Foreskin keratinocyte (primary cell): ENCODE measurements at places on chromosomes 6 and 20. TPM values are rescaled to one million over a fixed set of nuclear protein-coding genes. Genes with fewer than 3 reads are reported as not detected.

DNA sequence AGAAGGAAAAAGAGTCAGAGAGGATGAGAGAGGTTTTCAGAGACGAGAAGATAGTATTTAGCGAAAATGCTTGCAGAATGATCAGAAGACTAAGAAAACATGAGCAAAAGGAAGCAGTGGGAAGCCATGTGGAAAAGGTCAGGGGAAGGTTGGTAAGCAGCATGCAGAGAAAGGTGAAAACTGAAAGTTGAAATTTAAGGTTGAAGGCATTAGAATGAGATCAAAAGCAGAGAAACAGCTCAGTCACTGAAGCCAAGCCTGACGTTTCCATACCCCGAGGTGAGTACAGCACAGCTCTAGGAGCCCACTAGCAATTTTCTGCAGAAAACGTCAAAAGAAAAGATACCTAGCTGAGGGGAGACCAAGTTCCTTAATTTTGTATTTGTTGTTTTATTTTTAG is 19.1 kb upstream of the TFB1M start:
- no peak for DNase-seq

- no peak for DNase-seq
These were observed 4.2 kb downstream of the TNFAIP3 start for GRCh38 chr6:137871291-137871690.

- no peak for DNase-seq
These were observed 38.8 kb downstream of the PPARD start for GRCh38 chr6:35381132-35381531.

The RNF217 gene
- total RNA-seq: 24.9 and 37.4 TPM in 2 replicates

GRCh38 chr20:62200491-62201172 is 17.8 kb downstream of the MTG2 start:
- no peak for DNase-seq

The SLC22A2 gene
- not detected in 2 replicates for total RNA-seq

GRCh38 chr6:34593701-34594100 is 37.6 kb upstream of the SPDEF start:
- no peak for DNase-seq

DNA sequence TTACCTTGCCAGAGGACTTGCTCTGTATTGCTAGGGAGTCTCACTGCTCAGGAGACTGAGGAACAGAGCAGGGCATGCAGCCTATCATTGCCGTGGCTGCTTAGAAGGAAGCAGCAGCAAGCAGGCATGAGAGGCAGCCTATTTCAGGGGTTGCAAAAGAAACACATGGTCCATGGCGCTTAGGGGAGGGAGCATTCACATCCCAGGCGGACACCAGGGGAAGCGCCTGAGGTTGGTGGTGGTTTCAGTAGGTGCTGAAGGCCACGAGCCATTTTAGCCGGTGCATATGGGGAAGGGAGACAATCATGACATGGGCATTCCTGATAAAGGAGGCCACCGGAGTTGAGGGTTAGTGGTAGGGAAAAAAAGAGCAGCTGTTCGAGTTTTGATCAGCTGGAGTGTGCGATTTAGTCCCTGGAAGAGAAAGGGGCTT is 20.9 kb downstream of the FARS2 start:
- no peak for DNase-seq

- no peak for DNase-seq
These were observed 114.3 kb upstream of the ZFP64 start for GRCh38 chr20:52305858-52306257.
